GM12865 (cell line): ENCODE measurements at places on chromosomes 1 and 21.

DNA sequence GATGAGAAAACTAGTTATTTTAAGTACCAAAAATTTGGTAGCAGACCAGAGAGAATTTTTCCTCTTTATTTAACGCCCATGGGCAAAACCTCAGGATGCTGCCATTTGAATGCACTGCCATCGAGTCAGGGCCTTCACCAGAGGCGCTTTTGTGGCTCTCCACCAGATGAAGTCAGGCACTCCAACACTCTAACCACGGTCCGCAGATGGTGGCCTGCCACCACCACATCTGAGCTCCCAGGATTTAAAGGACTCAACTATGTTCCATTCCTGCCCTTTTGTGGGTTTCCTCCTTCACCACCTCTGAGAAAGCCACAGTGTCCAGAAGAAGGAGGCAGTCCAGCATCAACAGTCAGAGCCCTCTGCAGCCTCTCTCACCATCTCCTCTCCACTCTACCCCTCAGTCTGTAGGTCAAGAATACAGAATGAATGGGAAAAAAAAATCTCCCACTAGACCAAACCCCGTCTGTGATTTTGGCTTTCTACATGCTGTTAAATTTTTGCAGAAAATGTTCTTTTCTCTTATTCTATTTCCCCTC, 647.4 kb downstream of the USP25 start:
- DNase-seq, result no peak

DNA sequence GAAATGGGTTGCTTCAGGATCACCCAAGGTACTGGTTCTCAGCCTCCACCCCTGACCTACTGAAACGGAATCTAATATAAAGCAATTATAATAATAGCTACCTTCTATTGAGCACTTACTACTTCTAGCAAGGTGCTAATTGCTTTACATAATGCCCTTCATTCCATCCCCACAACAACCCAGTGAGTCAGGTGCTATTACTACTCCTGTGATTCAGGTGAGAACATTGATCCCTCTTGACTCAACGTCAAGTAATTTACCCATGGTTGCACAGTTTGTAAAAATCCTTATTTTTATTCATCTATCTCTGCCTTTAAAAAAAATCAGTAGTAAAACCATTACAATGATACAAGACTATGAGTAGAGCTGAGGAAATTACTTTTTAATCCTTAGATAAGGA, 85.2 kb downstream of the UCHL5 start:
- DNase-seq, result no peak

DNA sequence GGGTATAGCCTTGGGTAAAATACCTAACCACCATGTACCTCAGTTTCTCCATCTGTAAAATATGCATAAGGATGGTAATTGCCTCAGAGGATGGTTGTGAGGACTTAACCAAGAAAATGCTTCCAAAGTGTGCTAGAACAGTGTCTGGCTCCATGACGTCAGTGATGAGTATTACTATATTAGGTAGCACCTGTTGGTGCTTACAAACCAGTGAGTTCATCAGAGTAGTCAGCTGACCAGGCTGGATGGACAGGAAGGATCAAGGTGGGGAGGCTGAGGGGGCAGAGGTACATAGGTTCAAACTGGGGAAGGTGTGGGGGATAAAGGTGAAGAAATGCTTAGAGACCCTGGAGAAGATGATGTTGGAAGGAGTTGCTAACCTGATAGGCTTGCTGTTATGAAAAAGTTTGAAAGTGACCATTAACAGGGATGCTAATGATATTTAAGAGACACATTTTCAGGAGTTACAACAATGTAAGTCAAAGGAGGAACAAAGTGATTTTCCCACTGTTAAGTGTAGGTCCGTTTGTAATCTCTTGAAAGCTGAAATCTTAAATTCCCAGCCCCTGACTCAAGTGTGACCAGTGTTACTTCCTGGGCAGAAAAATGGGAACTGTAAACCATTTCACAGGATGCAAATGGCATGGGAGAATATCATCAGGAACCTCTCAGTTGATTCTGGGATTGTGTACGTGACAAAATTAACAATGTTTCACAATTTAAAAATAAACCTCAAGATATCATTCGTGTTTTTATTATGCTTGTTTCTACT, 4.4 kb downstream of the NTPCR start:
- no peak for DNase-seq

GRCh38 chr1:234707641-234708040, 97.7 kb upstream of the IRF2BP2 start:
- no peak for DNase-seq

- peak; percentile 48 for DNase-seq
These were observed 9.3 kb upstream of the CACYBP start for GRCh38 chr1:174990382-174990999.

DNA sequence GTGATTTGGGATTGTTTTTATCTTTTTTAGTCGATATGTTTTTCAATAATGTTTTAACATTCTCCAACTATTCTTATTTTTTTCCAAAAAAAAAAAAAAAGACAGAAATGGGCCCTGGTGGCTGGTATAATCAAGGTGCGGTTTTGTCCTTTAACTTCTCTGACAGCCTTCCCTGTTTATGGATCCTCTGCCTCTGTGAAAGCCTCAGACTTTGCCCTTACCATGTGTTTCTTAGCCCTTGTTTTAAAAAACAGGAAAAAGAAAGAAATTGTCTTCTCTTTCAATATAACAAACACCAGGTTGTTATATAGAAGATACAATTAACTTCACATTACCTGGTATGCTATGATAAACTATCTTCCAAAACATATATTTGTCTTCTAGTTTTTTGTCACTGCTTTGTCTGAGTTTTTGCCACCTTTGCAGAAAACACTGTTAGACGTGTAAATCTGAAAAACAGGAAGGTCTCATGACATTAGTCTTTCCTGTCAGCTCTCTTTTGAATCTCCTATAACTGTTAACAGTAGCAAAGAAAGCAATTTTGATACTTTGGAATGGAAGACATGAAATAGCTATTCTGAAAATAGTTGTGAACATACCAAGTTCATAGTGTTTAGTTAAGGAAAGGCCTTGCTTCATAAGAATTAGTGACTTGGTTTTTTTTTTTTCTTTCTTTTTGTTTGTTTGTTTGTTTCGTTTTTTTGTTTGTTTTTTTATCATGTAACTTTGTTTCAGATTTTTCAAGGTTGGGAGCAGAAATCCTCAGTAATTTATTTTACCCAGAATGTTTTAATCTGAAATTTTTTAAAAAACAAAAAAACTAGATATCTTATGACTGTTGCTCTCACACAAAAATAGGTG, 31.7 kb upstream of the CACYBP start:
- DNase-seq, result no peak

- no peak for DNase-seq
These were observed 86.0 kb downstream of the UBIAD1 start for GRCh38 chr1:11358984-11359383.

- DNase-seq, result peak; percentile 70
These were observed 29.8 kb upstream of the CACYBP start for GRCh38 chr1:174969977-174970376.

DNA sequence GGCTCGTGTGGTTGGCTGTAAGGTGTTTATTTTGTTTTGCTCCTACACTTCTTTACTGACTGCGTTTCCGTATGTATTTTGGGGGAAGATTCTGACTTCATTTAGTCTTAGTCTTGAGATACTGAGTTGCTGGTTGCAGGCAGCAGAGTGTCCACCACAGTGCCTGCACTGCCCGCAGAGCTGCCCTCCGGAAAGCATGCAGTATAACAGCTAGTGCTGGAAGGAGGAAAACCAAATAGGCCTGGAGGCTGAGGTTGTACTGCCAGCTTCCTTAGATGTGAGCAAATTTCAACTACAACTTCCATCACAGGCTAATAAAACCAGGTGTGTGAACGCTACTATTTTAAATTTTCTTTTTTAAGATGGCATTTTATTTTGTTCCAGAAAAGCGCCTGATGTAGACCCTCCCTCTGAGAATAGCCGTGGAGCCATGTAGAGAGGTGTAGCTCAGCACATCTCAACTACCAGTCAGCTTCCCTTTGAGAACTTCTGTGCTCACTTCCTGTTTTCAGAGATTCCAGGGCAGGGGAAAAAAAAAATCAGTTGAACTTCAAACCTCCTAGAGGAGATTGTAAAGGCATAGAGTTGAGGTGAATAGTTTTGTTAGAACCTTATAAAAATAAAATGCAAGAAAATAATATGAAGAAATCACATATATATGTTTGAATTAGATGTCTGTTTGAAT, 17.6 kb downstream of the LMO4 start:
- no peak for DNase-seq

DNA sequence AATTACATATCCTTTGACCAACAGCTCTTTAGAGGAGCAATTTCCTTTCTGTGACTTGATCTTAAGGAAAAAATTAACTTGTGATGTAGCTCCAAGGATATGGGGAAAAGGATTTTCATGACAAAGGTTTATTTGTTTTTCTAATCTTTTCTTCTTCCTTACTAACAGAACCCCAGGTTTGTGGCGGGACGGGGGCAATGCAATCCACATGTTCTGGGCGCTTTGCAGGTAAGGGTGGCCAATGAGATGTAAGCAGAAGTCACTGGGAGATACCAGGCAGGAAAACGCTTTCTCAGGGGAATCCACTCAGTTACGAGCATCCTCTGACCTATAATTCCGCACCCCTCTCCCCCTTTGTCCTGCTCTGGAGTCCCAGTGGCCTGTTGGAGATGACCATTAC, 122.0 kb downstream of the MRPS6 start:
- no peak for DNase-seq

GRCh38 chr1:31717341-31717740, 13.5 kb upstream of the COL16A1 start:
- DNase-seq, result no peak

- DNase-seq, result no peak
These were observed 203.9 kb downstream of the RHOU start for GRCh38 chr1:228939001-228939691.

GRCh38 chr1:228903434-228904071, 168.3 kb downstream of the RHOU start:
- DNase-seq, result no peak

GRCh38 chr1:230010603-230011332, 56.3 kb upstream of the GALNT2 start:
- no peak for DNase-seq

- DNase-seq, result no peak
These were observed 24.1 kb downstream of the A3GALT2 start for GRCh38 chr1:33296824-33297223.

DNA sequence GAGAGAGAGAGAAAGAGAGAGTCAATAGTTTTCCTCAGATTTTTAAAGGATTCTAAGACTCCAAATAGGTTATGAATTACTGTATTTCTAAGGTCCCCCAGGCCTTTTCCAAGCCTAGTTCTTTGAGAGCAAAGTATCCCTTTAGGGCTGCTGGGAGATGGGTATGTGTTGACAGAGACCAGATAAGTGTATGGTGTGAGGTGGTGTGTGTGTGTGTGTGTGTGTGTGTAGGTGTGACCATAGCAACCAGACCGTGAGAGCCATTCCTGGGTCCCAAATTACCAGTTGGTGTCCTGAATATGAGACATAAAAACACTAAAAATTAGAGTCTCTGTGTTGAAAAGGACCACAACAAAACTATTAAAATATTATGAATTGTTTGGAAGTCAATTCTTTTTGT, 41.7 kb upstream of the DNAJC6 start:
- DNase-seq, result no peak

DNA sequence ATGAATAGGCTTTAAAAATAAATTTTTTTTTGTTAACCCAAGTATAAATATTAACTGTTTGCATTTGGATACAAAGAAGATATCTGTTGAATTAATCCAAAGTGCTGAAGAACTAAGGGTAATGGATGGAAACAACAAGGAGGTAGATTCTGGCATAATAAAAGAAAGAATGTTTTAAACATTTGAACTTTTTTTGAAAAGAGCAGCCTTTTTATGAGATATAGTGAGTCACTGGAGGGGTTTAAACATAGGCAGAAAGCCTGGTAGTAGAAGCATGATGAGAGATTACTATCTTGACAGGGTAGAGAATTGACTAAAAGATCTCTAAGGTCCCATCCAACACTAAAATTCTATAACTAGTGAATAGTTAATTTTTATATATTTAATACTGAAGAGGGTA, 2.7 kb downstream of the MIER1 start:
- no peak for DNase-seq

DNA sequence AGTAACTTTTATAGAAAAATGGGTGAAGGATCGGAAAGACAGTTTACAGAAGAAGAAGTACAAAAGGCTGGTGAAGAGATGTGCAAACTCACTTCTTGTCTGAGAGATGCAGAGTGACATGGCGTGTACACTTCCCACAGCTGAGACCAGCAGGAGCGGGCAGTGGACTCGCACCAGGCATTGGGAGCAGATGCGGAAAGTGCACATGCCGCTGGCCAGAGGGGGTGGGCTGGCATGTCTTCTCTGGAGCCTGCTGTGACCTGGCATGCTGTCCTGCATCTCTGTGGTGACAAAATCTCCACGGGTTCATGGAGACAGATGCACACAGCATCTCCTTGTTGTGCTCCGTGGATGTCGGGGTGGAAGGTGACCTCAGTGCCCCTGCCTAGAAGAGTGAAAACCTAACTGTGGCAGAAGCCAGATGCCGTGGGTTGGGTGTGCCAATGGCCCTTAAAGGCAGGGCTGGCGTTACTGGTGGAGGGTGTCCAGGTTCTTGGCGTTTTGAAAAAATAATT, 128.6 kb upstream of the COL6A1 start:
- DNase-seq, result no peak

GRCh38 chr1:19402031-19402813, 83.1 kb downstream of the CAPZB start:
- no peak for DNase-seq

- no peak for DNase-seq
These were observed 5.5 kb downstream of the LRRC42 start for GRCh38 chr1:53951697-53952096.

- peak; percentile 65 for DNase-seq
These were observed 63.4 kb upstream of the L1TD1 start for GRCh38 chr1:62131093-62131725.

DNA sequence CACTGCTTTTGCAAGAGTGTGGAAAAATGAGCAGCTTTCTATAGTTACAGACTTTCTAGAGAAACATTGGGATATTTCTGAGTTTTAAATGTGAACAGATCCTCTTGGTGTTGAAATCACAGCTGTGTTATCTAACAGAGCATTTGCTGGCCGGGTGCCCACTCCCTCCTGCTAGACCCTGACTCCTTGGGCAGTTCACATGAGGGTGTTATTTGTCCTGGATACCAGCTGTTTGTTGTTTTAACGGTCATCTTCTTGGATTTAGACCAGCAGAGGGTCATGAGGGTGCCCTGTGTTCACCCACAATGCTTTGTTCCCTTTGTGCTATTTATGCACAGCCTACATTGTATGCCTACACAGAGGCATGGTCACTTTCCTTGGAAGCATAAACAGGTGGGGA, 67.1 kb downstream of the CENPF start:
- DNase-seq, result no peak

DNA sequence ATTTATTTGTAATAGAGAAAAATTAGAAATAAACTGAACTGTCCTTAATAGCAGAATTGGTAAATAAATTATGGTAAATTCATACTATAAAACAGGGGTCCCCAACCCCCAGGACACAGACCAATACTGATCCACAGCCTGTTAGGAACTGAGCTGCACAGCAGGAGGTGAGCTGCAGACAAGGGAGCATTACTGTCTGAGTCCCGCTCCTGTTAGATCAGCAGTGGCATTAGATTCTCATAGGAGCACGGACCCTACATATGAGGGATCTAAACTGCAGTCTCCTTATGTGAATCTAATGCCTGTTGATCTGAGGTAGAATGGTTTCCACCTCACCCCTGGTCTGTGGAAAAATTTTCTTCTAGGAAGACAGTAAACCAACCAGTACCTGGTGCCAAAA, 7.5 kb downstream of the WDR47 start:
- no peak for DNase-seq
